ENCODE measurements at places on chromosomes 3 and 15. TPM values are rescaled to one million over a fixed set of nuclear protein-coding genes. Genes with fewer than 3 reads are reported as not detected.

- H3K27me3 ChIP-seq, result no peaks in the 10 kb centered on the region
- no peak for DNase-seq
- H3K36me3 ChIP-seq, result no peaks in the 10 kb centered on the region
- H3K4me1 ChIP-seq, result no peaks in the 10 kb centered on the region
- H3K4me3 ChIP-seq, result no peak overlapping the region
- no peak overlapping the region for H3K27ac ChIP-seq
Measured at GRCh38 chr3:94513600-94513999, 450.7 kb downstream of the NSUN3 start.

The AHSG gene
- not detected for total RNA-seq

DNA sequence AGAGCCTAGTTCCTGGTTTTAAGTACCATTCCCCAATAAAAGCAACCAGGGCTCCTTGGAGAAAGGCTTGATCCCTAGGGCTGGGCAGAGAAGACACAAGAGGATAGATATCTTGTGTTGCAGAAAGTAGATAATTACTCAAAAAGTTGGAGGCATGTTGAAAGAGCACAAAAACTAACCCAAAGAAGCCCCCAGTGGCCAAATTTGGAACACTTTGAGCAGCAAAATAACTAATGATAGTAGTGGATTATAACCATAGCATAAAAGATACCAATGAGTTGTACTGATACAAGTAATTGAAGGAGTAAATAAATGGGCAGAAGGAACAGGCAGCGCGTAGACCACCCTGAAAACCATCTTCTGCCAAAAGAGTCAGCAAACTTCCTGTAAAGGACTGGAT is 12.0 kb downstream of the EXOSC7 start:
- no peak overlapping the region for H3K27ac ChIP-seq
- H3K4me1 ChIP-seq, result peaks cover 77% of the 10 kb centered on the region
- H3K36me3 ChIP-seq, result no peaks in the 10 kb centered on the region

DNA sequence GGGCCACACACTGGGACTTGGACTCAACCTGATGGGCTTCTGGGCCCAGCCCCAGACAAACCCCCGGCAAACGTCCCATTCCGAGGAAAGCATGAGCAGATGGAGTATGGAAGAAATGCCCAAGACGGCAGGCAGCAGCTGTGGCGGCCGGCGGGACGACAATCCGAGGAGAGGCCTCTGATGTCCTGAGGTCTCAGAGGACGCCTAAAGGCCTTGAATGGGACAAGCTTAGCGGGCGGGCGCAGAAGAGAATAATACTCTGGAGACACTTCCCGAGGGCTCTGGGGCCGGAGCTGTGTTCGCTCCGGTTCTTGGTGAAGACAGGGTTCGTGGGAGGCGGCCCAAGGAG is 482 bp upstream of the OGG1 start:
- H3K4me3 ChIP-seq, result peak overlapping the region; percentile 97
- DNase-seq, result no peak

- H3K27ac ChIP-seq, result no peak overlapping the region
- no peak for DNase-seq
- H3K27me3 ChIP-seq, result no peaks in the 10 kb centered on the region
- H3K4me3 ChIP-seq, result no peak overlapping the region
Measured at GRCh38 chr3:42192334-42193200, 73.4 kb downstream of the CCK start.

- no peaks in the 10 kb centered on the region for H3K4me1 ChIP-seq
- no peak for DNase-seq
- H3K27me3 ChIP-seq, result no peaks in the 10 kb centered on the region
Measured at GRCh38 chr3:37642670-37643598, 218.7 kb upstream of the CTDSPL start.

- no peak for DNase-seq
- H3K4me1 ChIP-seq, result no peaks in the 10 kb centered on the region
Measured at GRCh38 chr3:190224863-190225692, 97.2 kb downstream of the CLDN1 start.

The A4GNT gene
- not detected for total RNA-seq

The TNFSF10 gene
- 44.0 TPM for total RNA-seq

DNA sequence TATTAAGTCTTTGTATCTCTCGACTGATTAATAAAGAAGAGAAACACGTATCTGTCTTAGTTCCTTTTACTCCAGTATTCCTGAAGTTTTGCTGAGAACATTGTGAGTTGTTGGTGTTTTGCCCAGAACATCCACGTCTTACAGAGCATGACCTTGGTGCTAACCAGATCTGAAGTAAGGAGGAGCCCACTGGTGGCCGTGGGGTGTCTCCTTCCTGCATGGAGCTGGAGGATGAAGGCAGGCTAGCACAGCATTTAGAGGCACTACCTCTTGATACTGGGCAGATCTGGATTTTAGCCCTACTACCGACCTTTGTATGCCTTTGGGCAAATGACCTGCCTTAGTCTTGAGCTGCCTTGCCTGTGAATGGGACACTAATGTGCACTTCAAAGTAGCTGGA is 28.9 kb upstream of the ESYT3 start:
- H3K27me3 ChIP-seq, result peaks cover 35% of the 10 kb centered on the region
- no peak overlapping the region for H3K4me3 ChIP-seq

DNA sequence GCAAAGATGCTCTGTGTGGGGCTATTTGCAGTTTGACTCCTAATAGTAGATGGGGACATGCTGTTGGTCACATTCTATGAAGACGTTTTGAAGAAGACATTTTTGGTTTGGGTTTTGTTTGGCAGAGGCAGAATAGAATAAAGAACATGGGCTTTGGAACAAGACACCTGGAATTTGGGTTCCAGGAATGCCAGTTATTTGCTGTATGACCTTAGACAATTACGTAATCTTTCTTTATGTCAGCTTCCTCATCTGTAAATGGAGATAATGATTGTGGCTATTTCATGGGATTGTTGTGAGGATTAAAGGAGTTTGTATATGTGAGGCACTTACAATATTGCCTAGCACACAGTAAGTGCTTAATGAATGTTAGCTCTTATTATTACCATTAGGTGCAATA is 91.6 kb downstream of the MESD start:
- no peaks in the 10 kb centered on the region for H3K27me3 ChIP-seq
- no peak overlapping the region for H3K4me3 ChIP-seq
- peaks cover 3% of the 10 kb centered on the region for H3K36me3 ChIP-seq
- no peak overlapping the region for H3K27ac ChIP-seq
- no peak for DNase-seq
- no peaks in the 10 kb centered on the region for H3K4me1 ChIP-seq

GRCh38 chr3:150786791-150787190 is 23.8 kb upstream of the SIAH2 start:
- H3K36me3 ChIP-seq, result peaks cover 3% of the 10 kb centered on the region
- DNase-seq, result peak; percentile 58
- peak overlapping the region; percentile 74 for H3K27ac ChIP-seq
- peaks cover 65% of the 10 kb centered on the region for H3K4me1 ChIP-seq
- H3K4me3 ChIP-seq, result peak overlapping the region; percentile 37

- H3K27ac ChIP-seq, result no peak overlapping the region
- peaks cover 87% of the 10 kb centered on the region for H3K27me3 ChIP-seq
- DNase-seq, result no peak
- H3K4me1 ChIP-seq, result peaks cover 54% of the 10 kb centered on the region
- peak overlapping the region; percentile 98 for H3K4me3 ChIP-seq
Measured at GRCh38 chr3:169661361-169662131, 2.0 kb downstream of the MECOM start.

GRCh38 chr3:131110087-131110486 is 83.4 kb downstream of the NEK11 start:
- no peak for DNase-seq
- H3K36me3 ChIP-seq, result no peaks in the 10 kb centered on the region
- no peaks in the 10 kb centered on the region for H3K27me3 ChIP-seq
- H3K27ac ChIP-seq, result no peak overlapping the region

- H3K27me3 ChIP-seq, result no peaks in the 10 kb centered on the region
- H3K4me3 ChIP-seq, result no peak overlapping the region
- no peaks in the 10 kb centered on the region for H3K4me1 ChIP-seq
- no peak for DNase-seq
- H3K27ac ChIP-seq, result no peak overlapping the region
Measured at GRCh38 chr3:158909870-158910269, 108.0 kb downstream of the MFSD1 start.

GRCh38 chr3:14921811-14922705 is 25.3 kb upstream of the NR2C2 start:
- no peaks in the 10 kb centered on the region for H3K36me3 ChIP-seq
- no peak overlapping the region for H3K27ac ChIP-seq
- no peak overlapping the region for H3K4me3 ChIP-seq
- no peaks in the 10 kb centered on the region for H3K27me3 ChIP-seq

The MST1R gene
- total RNA-seq, result 0.84 TPM

DNA sequence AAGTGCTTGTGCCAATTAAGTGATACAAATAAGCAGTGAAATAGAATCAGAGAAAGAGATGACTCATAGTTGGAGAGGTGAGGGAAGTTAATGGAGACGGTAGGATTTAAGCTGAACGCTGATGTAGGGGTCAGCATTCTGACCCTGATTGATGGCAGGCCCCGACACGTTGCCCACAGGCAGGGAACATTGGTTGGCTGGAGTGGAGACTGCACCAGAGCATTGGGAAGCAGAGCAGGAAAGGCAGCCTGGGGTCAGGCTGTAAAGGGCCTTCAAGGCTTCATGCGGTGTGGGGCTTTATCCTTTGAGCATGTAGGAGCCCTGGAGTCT is 68.6 kb downstream of the DCUN1D1 start:
- no peaks in the 10 kb centered on the region for H3K27me3 ChIP-seq
- peaks cover 57% of the 10 kb centered on the region for H3K4me1 ChIP-seq
- no peak overlapping the region for H3K27ac ChIP-seq
- peaks cover 4% of the 10 kb centered on the region for H3K36me3 ChIP-seq
- H3K4me3 ChIP-seq, result no peak overlapping the region

- DNase-seq, result no peak
- H3K27me3 ChIP-seq, result no peaks in the 10 kb centered on the region
- H3K27ac ChIP-seq, result no peak overlapping the region
- H3K4me3 ChIP-seq, result no peak overlapping the region
Measured at GRCh38 chr3:74127256-74127655, 487.2 kb downstream of the CNTN3 start.

GRCh38 chr3:31908391-31909097 is 72.5 kb downstream of the OSBPL10 start:
- no peak overlapping the region for H3K27ac ChIP-seq
- H3K36me3 ChIP-seq, result no peaks in the 10 kb centered on the region
- H3K27me3 ChIP-seq, result no peaks in the 10 kb centered on the region
- peaks cover 7% of the 10 kb centered on the region for H3K4me1 ChIP-seq
- no peak overlapping the region for H3K4me3 ChIP-seq
- no peak for DNase-seq

The PLS1 gene
- total RNA-seq, result 3.2 TPM

- H3K27ac ChIP-seq, result no peak overlapping the region
- no peaks in the 10 kb centered on the region for H3K36me3 ChIP-seq
- peaks cover 6% of the 10 kb centered on the region for H3K4me1 ChIP-seq
- H3K4me3 ChIP-seq, result no peak overlapping the region
Measured at GRCh38 chr3:189966843-189967242, 153.9 kb downstream of the P3H2 start.

DNA sequence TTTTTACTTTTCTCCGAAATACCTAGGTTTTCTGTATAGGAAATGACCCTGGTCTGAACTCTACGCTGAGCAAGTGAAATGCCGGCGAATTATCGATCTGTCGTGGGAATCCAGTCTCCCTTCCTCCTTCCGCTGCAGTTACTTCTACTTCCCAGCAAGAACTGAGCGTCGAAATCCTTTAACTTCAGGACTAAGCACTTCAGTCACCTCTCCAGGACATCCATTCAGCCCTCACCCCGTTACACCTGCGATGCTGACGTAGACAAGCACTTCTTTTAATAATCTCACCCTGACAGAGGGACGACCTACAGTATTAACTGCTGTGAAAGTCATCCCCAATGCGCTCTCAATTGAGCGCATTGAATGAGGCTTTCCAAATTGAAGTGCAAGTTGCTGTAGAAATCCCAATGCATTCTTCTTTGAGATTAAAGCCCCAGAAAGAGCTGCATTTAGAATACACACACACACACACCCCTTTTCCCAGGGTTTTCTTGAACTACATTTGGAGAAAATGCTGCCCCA is 1.3 kb downstream of the TOP2B start:
- peaks cover 63% of the 10 kb centered on the region for H3K4me1 ChIP-seq
- H3K4me3 ChIP-seq, result peak overlapping the region; percentile 83
- peaks cover 16% of the 10 kb centered on the region for H3K36me3 ChIP-seq
- DNase-seq, result peak; percentile 25

GRCh38 chr3:194294199-194294894 is 56.8 kb downstream of the CPN2 start:
- peaks cover 5% of the 10 kb centered on the region for H3K27me3 ChIP-seq
- no peaks in the 10 kb centered on the region for H3K36me3 ChIP-seq
- DNase-seq, result no peak
- H3K4me1 ChIP-seq, result no peaks in the 10 kb centered on the region

The GATM gene
- 1.2 TPM for total RNA-seq

DNA sequence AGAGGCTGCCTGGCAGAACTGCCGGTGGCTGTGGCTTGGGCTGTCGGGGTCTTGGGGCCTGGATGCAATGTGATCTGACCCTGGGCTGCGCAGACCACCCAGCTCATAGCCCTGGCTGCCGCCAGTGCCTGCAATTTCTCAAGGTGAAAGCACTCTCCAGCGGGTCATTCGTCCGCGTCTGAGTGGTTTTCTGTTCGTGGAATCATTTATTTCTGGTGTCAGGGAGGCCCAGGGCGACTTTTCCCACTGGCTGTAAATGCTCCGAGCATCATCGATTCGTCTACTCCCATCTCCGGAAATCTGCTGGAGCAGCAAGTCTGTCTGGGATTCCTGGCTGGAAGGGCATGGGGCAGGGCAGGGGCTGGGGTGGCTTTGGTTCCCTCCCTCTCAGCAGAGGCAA is 40.6 kb upstream of the ADPGK start:
- no peak for DNase-seq
- no peaks in the 10 kb centered on the region for H3K4me1 ChIP-seq
- H3K4me3 ChIP-seq, result no peak overlapping the region
- no peaks in the 10 kb centered on the region for H3K36me3 ChIP-seq

The PDIA5 gene
- total RNA-seq, result 16.2 TPM
